GM10248 (cell line): ENCODE measurements at places on chromosomes 1 and 21.

- no peak for DNase-seq
These were observed 180.8 kb upstream of the CACYBP start for GRCh38 chr1:174818951-174819350.

GRCh38 chr1:182381962-182382819, 9.4 kb downstream of the GLUL start:
- DNase-seq: no peak

GRCh38 chr1:180672105-180672504, 40.3 kb downstream of the XPR1 start:
- DNase-seq: no peak

DNA sequence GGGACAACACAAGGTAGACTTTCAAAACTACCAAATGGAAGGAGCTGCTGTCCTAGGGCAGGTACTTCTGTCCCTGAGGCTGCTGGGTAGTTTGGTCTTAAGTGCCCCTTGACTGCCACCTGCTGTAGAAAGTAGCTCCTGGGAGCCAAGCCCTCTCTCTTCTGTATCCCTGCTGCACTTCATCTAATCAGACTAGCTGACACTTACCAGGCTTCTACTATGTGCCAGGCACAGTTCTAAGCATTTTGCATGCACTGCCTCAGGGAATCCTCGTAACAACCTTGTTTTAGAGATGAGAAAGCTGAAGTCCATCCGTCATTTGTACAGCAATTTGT, 15.9 kb upstream of the SRSF4 start:
- DNase-seq: peak; percentile 37

GRCh38 chr1:188660572-188660971, 1817.1 kb downstream of the BRINP3 start:
- no peak for DNase-seq

DNA sequence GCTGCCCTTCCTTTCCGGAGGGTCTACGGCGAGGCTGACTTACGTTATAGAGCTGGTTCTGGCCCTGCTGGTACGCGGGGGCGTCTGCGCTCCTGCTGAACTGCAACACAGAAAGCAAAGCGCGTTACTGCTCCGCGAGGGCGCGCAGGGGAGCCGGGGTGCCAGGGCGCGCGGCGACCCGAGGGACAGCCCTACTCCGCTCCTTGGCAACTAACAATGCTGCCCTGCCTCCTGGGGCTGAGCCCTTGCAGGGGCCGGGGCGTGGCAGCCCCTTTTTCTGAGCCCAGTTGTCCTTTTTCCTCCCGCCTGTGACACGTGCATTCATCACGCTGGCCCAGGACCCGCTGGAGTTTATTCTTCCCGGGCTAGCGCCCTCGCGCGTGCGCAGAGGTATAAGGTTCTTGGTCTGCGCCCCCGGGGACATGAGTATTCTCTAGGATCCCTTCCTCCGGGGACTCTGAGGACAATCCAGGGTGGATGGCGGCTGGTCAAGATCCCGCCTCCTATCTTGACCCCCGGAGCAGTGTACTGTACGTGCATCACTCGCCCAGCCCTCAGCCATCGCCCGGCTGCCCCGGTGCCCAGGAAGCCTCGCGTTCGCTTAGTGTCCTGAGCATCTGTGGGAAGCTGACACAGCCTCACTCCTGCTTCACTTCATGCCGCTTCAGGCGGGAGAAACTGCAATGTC, 78.9 kb downstream of the CD247 start:
- DNase-seq: no peak
